Ecto neural progenitor cell (in vitro differentiated cells): ENCODE measurements at places on chromosomes 5 and 9.

- DNase-seq, result no peak
Observed at GRCh38 chr5:81626524-81626923, 124.4 kb downstream of the SSBP2 start.

DNA sequence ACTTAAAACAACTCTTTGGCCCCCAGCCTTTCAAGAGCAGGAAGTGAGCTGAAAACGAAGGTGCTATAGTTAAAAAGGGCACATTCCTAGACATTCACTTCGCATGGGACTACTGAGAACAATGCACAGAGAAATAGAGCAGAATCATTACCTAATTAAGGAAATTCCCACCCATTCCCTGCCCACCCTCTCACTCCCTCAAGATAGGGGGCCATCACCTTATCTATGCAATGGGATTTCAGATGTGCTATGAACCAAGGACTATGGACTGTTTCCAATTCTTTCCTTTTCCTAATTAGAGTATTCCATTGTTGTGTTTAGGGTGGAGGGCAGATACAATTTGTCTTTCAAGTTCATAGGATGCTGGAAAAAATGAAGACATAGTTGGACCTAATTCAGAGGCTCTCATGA lies 476.8 kb downstream of the CETN3 start:
- no peak for DNase-seq

DNA sequence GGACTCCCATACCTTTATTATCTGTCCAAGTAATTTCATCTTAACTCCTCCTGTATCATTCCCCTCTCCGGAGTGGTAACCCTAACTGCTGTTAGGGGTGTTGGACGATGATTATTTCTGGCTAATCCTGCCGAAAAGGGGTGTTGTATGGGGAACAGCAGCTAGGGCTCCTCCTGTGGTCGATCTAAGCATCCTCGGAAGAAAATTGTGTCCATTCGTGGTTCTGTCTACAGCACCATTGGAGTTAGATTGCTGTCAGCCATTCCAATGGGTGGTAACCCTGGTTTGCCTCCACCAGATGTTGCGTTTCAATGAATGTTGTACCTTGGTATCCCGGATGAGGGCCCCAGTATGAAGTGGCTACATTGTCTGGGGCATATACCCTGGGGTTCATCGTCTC lies 35.6 kb upstream of the LMNB1 start:
- no peak for DNase-seq

GRCh38 chr9:134059661-134060395 lies 8.0 kb downstream of the BRD3 start:
- DNase-seq, result peak; percentile 46

DNA sequence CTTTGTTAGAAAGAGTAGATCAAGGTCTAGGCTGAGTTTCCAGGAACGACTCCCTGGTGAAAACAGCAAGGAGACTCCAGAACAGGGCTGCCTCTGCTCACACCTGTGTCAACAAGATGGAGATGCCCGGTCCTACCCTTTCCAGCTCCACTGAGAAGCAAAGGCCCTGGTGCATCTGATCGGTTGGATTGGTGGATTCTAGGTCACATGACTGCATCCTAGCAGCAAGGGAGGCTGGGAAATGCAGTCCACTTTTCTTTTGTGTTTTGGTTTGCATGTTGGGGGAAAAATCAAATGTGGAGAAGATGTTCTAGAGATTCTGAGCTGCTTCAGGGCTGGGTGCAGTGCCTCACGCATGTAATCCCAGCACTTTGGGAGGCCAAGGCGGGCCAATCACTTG lies 82.0 kb upstream of the TRIO start:
- no peak for DNase-seq

DNA sequence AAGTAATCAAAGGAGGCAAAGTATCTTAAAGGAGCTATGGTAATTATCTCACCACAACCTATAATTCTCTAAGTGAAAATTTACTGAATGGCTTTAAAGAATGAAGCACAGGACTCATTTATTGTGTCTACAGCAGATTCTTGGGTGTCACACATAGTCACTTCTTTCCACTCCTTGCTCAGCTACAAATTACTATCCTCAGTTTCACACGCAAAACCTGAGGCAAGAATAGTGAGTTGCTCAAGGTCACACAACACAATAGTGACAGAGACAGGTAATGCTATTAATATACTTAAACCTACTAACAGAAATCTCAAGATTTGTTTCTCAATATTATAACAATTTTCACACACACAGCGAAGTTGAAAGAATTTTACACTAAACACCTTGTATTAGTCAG lies 120.9 kb upstream of the STK32A start:
- no peak for DNase-seq

DNA sequence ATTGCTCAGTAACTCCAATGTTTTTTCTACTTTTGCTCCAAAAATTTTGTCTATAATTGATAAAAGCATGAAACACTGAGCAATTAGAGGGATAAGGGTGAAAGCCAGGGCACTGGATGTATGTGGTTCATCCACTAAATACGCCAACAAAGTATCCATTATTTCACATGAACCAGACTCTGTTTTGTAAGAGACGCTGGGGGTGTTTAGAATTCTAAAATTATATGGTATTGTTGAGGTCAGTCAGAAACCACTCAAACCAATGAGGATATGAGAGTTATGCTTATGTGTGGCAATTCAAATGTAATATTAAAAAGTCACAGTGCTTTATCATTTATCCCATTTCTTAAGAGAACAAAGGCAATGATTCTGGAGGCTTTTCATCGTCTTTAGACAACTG lies 220.2 kb downstream of the EFNA5 start:
- DNase-seq, result no peak

DNA sequence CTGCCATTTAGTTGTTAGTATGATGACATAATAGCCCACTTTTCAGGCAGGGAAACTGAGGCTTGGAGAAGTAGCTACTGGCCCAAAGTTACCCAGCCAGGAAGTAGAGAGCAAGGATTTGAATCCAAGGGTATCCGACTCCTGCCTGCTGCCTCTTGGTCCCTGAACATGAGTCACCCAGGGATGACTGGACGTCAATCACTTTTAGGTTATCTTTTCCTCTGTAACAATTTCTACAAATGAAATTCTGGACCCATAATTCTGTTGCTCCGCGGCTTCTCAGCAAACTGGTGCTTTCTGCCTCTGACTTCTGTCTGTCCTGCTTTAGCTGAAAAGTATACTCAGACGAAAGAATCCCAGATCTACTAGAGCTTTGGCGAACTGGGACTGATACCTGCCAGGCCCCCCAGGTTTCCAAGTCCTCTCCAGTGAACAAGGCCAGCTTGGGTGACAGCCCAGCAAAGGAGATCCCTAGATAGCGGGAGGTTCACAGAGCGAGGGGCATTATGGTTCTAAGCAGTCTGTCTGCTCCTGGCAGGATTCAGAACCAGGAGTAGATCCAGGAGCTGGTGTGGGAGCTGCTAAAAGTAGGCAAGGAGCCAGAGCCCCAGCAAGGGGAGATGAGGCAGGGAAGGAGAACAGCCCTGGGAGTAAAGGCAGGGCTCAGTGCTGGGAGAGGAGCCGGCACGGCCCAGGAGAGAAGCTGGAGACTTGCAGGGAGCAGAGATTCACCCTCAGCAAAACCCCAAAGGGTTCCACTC lies 20.6 kb downstream of the OLFML2A start:
- DNase-seq, result no peak

DNA sequence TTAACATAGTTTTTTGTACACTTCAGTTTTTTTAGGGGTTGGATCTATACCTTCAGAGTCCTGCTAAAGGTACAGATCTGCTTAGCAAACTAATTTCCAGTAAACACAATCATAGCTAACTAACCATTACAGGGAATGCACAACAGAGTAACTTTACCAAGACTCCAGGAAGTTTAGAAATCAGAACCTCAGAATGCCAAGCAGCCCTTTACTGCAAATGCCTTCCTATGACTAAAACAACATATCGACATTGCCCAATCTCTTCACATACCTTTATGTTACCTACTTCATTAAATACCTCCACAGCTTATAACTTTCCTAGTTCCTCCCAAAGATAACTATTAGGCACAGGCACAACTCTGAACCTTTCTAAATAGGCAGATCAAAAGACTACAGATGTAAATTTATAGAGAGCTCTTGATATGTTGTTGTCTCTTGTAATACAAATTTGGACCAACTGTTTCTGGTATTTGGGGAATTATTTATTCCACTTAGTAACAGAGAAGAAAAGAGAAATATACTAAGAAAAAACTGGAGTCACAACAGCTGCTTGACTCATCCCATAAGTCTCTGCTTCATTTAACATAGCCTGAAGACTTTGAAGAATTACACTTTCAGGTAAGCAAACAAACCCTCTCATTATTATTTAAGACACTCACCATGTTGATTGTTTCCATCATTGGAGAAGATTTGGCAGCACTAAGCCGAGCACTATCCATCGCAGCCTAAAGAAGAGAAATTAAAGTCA lies 46.0 kb upstream of the OR2K2 start:
- DNase-seq, result no peak

DNA sequence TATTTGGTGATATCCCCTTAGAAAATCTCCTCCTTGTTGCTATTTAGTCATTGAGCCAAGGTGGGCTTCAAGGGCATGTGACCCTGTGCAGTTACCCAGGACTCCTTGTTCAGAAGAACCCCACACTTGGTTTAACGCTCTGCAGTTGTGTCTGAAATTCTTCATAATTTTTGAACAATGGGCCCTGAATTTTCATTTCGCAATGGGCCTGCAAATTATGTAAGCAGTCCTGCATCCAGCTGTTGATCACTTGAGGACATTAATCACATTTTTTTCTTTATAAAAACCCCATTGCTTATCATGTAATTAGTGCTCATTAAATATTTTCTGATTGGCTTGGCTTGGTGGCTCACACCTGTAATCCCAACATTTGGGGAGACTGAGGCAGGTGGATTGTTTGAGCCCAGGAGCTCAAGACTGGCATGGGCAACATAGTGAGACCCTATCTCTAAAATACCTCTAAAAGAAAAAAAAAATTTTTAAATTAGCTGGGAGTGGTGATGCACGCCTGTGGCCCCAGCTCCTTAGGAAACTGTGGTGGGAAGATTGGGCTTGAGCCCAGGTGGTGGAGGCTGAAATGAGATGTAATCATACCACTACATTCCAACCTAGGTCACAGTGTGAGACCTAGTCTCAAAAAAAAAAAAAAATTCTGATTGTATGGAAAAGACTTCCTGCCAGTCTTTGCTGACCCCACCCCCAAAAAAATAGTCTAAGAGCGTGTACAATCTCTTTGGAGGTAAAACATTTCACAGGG lies 194.2 kb upstream of the HAPLN1 start:
- no peak for DNase-seq

GRCh38 chr5:43041669-43042175 lies 1.6 kb upstream of the ANXA2R start:
- no peak for DNase-seq

DNA sequence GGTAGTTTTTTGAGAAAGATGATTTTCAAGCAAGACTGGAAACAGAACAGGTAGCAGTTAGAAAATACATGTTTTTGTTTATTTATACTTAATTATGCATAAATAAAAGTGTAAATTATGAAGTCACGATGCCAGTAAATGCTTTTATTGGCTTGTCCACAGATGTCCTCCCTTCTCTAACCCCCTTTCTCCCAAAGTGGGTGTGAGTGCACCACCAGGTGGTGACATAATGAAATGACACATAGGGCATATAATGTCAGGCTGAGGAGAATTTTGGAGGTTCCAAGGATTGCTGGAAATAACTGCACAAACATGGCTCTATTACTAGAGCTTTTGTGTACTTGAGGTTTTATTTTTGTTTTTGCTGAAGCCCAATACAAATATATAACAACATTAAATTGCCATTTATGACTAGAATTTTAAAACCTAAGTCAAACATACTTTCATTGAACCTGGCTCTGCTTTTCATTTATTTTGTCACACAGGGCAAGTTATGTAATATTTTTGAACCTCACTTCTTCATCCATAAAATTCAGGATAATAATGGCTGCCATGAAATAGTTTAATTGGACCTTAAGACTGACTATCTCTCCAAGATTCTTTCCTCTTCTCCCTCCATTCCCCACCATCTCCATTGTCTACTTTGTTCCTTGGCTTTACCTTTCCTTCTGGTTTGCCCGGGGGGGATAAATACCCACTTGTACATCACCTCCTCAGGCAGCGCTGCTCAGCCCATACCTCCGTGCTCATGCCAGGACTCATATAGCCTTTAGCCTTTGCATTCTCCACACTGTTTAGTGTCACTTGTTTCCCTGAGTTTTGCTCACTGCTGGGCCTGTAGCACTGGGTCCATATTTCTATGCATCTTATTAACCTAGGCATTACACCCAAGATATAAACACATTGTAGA lies 168.8 kb downstream of the PDE4D start:
- no peak for DNase-seq

GRCh38 chr9:136514022-136514714 lies 31.3 kb upstream of the SEC16A start:
- DNase-seq, result no peak

GRCh38 chr9:134490446-134490845 lies 151.2 kb upstream of the COL5A1 start:
- DNase-seq, result no peak

DNA sequence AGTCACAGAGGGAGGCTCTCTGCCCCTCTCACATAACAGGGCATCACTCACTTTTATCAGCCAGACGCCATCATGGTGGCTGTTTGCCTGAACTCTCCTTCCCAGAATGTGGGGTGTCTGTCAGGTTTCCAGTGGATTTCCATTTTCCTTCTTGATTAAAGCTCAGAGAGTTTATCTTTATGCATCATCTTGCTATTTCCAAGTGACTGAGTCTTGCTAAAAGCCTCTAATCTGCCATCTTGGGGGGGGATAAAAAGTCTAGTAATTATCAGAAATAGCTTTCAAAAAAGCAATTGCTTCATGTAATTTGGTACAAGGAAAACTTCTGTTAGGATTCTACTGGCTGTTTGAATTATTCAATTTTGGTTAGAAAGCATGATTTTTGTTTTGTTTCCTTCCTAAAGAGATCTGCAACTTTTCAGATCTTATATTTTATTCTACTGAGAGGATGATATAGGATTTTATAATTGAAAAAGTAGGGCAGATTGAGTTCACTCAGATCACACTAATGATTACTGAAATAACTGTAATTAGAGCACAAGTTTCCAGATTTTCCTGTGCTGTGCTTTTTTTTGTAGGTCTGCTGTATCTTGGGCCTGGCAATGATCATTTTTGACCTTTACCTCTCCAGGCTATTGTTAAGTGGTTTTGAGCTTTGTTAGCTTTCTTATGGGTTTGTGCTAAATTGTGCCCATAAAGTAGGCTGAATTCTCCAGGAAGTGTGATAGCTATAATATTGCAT lies 661.5 kb downstream of the TLE4 start:
- DNase-seq, result no peak
